ENCODE measurements at places on chromosomes 4 and X. TPM values are rescaled to one million over a fixed set of nuclear protein-coding genes. Genes with fewer than 3 reads are reported as not detected.

The GAR1 gene
- 51.6 TPM for total RNA-seq

The KCNE5 gene
- total RNA-seq = not detected

The CFP gene
- total RNA-seq = 0.45 TPM

The ARHGEF6 gene
- total RNA-seq = 0.15 TPM

The KLHL34 gene
- total RNA-seq = not detected

The UNC5C gene
- not detected for total RNA-seq

The RHOXF1 gene
- not detected for total RNA-seq

The GPM6B gene
- total RNA-seq = not detected

The FOXP3 gene
- total RNA-seq = 0.19 TPM

The CXXC4 gene
- total RNA-seq = not detected

The INTU gene
- 1.3 TPM for total RNA-seq

The WNK3 gene
- not detected for total RNA-seq

The DSPP gene
- total RNA-seq = not detected

The DCHS2 gene
- total RNA-seq = not detected

The CYLC1 gene
- total RNA-seq = not detected

The TBX22 gene
- not detected for total RNA-seq

The MGAT4D gene
- total RNA-seq = not detected

The SRPX gene
- total RNA-seq = 6.2 TPM

The WWC2 gene
- total RNA-seq = 16.6 TPM

The SPANXC gene
- total RNA-seq = 0.78 TPM

The PLRG1 gene
- total RNA-seq = 59.6 TPM

The MAGEA2 gene
- not detected for total RNA-seq

The COL4A6 gene
- total RNA-seq = 17.2 TPM

The AKAP14 gene
- not detected for total RNA-seq

The PNMA3 gene
- total RNA-seq = 0.25 TPM

The PAGE2B gene
- total RNA-seq = not detected

The CACNA1F gene
- total RNA-seq = not detected

The GLRA2 gene
- not detected for total RNA-seq

The S100G gene
- total RNA-seq = not detected

The CFAP47 gene
- total RNA-seq = not detected

The TLR8 gene
- total RNA-seq = not detected

The SPARCL1 gene
- not detected for total RNA-seq

The GPRASP3 gene
- total RNA-seq = 3.9 TPM

The OTC gene
- not detected for total RNA-seq

Data from A549 treated with CpdA at 1 μM for 4 hours (cell line).